SK-MEL-5 (cell line): ENCODE measurements at places on chromosomes 11 and 22. TPM values are rescaled to one million over a fixed set of nuclear protein-coding genes. Genes with fewer than 3 reads are reported as not detected.

Gene CWC15
- 47.2 and 47.3 TPM in 2 replicates for total RNA-seq

Gene OR10A2
- total RNA-seq, result not detected in 2 replicates

Gene TMPRSS4
- not detected in 2 replicates for total RNA-seq

Gene GAS2
- 8.5 and 9.1 TPM in 2 replicates for total RNA-seq

Gene LRP4
- 7.2 and 7.8 TPM in 2 replicates for total RNA-seq

Gene ADAMTS15
- total RNA-seq, result not detected in 2 replicates

Gene MMP11
- 1.1 TPM in 2 replicates for total RNA-seq

Gene CNTF
- total RNA-seq, result 1.2 and 2.1 TPM in 2 replicates

Gene NPAS4
- not detected in 2 replicates for total RNA-seq

Gene CHRDL2
- total RNA-seq, result 3.6 TPM in 1 of 2 replicates, not detected in the other

Gene PANX3
- not detected in 2 replicates for total RNA-seq

Gene SERHL2
- total RNA-seq, result 0.66 and 1.6 TPM in 2 replicates

Gene RBM14
- 23.3 and 26.1 TPM in 2 replicates for total RNA-seq

Gene KLHL35
- 0.08 and 0.24 TPM in 2 replicates for total RNA-seq

Gene POTEH
- 0.40 TPM in 1 of 2 replicates, not detected in the other for total RNA-seq

Gene CD3D
- total RNA-seq, result not detected in 2 replicates

Gene LRRC10B
- total RNA-seq, result not detected in 2 replicates

Gene CTTN
- total RNA-seq, result 647 and 651 TPM in 2 replicates

Gene OR51L1
- total RNA-seq, result not detected in 2 replicates

Gene TNNI2
- total RNA-seq, result not detected in 2 replicates

Gene ACRV1
- not detected in 2 replicates for total RNA-seq

Gene RANGAP1
- total RNA-seq, result 60.7 and 64.2 TPM in 2 replicates

Gene GNAZ
- 3.6 and 3.9 TPM in 2 replicates for total RNA-seq

Gene ADAMTS8
- total RNA-seq, result 0.05 TPM in 1 of 2 replicates, not detected in the other

Gene APOA1
- not detected in 2 replicates for total RNA-seq

Gene RFPL1
- not detected in 2 replicates for total RNA-seq

Gene MYEOV
- total RNA-seq, result 0.11 TPM in 1 of 2 replicates, not detected in the other

Gene FAT3
- total RNA-seq, result not detected in 2 replicates
